ENCODE measurements at places on chromosomes 5 and 9.
A peak's percentile ranks its signal among the peaks of the same experiment; 100 is the strongest.

DNA sequence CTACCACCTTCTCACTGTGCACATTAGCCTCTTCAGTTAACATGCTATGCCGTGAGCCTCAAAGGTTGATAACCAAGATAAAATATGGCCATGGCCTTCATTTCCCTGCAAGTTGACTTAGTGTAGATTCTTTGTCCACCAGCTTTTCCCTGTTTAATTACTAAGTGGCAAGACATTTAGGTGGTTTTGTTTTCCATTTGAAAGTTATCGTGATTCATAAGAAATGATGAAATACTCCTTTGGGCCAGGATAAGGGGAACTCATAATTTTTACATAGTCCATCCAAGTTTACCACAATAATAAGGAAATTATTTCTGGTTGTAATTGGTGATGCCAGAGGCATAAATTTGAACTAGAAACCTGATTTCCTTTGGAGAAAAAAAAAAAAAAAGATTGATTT, 609.6 kb downstream of the TAF11L14 start:
- peak; percentile 11 for DNase-seq

DNA sequence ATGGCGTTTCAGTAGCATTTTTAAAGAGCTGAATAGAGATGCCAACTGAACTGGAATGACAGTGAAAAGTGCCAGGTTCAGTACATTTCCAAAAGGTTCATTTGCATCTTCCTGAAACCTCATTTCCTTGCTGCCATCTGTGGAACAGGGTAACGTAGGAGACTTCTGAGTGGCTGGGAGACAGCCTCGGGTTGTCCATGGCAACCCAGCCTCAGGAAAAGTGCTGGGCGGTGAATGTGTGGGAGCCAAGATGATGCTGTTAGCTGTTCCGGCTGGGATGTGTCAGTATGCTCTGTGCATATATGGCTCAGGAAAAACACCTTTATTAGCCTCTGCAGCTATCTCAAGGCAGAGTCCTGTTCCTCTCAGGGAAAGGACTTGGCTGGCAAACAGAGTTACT, 87.5 kb downstream of the KLHL3 start:
- no peak for DNase-seq

- DNase-seq = no peak
Measured at GRCh38 chr5:78215565-78215964, 78.9 kb downstream of the AP3B1 start.

- DNase-seq = no peak
Measured at GRCh38 chr9:130929571-130930038, 9.4 kb downstream of the FIBCD1 start.

- no peak for DNase-seq
Measured at GRCh38 chr9:131419026-131419614, 25.2 kb downstream of the PRRC2B start.

GRCh38 chr9:113381909-113382411, 5.2 kb upstream of the HDHD3 start:
- no peak for DNase-seq

GRCh38 chr5:174413567-174414314, 310.6 kb upstream of the MSX2 start:
- no peak for DNase-seq

DNA sequence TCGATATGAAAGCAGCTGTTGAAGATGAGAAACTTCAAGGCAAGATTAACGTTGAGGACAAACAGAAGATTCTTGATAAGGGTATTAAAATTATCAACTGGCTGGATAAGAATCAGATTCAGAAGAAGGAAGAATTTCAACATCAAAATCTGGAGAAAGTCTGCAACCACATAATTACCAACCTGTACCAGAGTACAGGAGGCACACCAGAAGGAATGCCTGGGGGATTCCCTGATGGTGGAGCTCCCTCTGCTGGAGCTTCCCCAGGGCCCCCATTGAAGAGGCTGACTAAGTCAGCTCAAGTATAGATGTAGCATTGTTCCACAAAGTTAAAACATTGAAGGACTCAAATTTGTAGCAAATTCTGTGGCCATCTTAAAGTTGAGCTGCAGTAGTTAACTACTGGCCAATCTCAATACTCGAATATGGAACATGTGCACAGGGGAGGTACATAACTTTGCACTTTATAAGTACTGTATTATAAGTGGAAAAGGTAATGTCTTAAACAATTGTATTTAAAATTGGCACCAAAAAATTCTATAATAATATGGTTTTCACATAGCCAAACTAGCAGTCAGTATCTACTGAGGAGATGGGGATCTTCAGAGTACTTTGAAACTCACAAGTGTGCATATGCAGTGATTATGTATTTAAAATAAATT, 237.5 kb downstream of the CHSY3 start:
- peak; percentile 3 for DNase-seq

DNA sequence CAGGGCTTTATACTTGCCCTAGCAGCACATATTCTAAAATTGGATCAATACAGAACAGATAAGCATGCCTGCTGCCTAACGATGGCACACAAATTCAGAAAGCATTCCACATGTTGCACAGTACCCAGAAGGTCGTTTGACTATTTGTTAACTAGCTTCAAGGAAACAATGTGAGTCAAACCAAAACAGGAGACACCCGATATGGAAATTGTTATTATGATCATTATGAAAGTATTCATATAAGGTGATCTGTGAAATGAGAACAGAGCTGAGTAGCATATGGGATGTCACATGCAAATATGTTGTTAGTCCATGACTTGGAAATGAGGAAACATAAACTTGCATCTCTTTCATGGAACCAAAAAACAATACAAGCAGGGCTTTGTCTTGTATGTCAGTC, 56.3 kb upstream of the BICD2 start:
- no peak for DNase-seq

DNA sequence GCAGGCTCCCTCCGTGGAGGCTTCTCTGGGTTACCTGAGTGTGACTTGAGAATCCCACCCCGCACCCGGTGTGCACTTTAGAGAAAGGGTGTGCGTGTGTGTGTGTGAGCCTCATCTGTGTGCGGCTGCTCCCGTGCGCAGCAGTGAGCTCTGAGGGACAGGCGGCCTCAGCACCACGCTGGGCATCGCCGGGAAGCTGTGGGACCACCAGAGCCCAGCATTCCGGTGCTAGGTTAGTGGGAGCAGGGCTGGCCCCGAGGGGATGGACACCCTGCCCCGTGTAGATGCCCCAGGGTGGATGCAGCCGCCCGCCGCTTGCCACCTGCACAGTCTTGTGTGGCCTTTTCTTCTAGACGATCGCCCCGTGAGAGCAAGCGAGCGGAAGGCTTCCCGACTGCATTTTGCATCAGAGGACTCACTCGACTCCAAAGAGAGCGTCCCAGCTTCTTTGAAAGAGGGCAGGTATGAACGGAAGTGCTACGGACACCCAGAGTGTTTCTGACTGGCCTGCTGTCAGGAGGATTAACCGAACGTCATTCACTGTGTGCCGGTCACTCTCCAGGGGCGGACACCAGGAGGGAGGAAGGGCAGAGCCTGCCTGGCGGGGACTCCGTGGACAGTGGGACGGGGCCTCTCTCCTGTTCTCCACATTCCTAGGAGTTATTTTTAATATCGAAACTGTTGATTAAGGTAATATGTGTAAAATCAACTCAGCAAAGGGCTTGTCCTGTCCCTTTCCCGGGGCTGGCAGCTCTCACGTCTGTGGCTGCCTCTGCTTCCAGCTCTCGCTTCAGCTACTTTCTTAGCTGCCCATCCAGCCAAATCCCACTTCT, 12.2 kb downstream of the CEP72 start:
- DNase-seq = no peak

GRCh38 chr5:27020973-27021372, 17.4 kb downstream of the CDH9 start:
- DNase-seq = no peak

- DNase-seq = no peak
Measured at GRCh38 chr5:170149206-170149515, 43.5 kb downstream of the FOXI1 start.

DNA sequence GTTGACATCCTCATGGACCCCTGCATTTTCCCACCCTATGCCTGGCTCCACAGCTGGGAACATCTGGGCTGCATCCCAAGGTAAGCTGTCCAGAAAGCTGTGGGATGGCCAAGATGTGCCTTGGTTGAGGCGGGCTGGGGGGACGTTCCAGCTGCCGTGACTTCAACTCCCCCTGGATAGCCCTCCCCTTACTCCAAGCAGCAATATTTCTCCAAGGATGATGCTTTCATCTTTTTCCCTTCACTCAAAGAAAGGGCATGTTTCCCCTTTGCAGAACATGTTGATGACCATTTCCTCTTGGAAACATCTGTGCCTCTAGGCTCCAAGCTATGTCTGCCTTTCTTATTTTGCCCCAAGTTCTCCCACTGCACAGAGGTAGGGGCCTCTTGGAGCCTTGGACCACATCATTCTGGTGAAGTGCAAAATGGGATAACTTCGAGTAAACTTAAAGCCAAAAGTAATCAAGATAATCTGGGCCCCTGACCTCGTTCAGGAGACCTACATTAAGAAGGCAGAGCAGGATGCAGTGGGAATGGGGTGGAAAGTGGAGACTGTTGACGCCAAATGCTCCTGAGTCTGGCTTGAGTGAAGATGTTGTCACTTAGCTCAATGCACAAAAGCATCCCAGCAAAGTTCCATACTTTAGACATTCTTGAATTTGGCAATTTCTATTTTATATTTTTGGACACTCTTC, 175.2 kb downstream of the GAS1 start:
- DNase-seq = no peak

DNA sequence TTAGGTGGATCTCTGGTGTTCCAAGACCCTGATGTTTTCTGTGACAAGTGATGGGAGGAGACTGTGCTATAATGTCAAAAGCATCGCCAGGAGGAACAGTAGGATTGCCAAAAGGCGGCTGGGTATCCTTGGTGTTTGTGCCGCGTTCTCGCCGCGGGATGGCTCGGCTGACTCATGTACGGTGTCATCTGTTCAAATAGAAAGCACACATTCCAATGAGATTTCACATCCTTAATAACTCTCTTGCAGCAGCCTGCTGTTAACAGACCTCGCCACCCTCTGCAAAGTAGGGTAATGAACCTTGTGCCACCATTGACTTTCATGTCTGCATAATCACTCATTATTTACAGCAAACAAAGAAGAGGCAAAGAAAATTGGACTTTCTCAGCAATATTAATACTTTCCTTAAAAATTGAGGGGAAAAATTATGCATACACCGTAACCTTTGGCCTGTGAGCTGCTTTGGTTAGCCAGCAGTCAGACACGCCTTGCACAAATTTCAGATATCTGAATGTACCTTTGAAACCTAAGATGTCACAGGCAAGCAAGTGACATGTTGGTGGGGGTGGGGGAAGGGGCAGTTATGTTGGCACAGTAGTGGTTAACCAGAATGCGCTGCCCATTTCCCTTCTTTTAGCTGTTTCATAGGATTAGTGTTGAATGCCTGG, 289.4 kb downstream of the EFNA5 start:
- DNase-seq = no peak

DNA sequence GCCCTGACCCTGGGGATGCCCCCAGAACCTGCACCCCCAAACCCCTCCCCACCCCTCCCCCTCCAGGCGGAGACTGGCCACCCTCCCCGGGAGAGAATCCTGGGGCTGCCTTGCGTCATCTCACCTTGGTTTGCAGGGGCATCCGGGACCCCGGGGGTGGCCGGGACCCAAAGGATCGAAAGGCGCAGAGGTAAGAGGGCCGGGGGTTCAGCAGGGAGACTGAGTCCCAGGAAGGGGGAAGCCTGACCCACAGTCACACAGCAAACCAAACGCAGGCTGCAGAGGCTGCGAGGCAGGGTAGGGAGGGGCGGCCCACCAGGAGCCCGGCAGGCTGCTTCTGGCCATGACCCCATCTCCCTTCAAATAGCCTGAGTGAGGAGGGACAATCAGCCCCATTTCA, 33.8 kb upstream of the ORM1 start:
- no peak for DNase-seq

- DNase-seq = no peak
Measured at GRCh38 chr9:98884849-98885248, 58.9 kb upstream of the COL15A1 start.

GRCh38 chr5:128626536-128627090, 88.6 kb upstream of the FBN2 start:
- DNase-seq = no peak
